ELF-1 (cell line): ENCODE measurements at places on chromosomes 11 and 22.

- DNase-seq: no peak
Measured at GRCh38 chr11:17782145-17782544, 47.6 kb downstream of the KCNC1 start.

- DNase-seq: no peak
Measured at GRCh38 chr11:34929794-34930763, 13.7 kb downstream of the PDHX start.

DNA sequence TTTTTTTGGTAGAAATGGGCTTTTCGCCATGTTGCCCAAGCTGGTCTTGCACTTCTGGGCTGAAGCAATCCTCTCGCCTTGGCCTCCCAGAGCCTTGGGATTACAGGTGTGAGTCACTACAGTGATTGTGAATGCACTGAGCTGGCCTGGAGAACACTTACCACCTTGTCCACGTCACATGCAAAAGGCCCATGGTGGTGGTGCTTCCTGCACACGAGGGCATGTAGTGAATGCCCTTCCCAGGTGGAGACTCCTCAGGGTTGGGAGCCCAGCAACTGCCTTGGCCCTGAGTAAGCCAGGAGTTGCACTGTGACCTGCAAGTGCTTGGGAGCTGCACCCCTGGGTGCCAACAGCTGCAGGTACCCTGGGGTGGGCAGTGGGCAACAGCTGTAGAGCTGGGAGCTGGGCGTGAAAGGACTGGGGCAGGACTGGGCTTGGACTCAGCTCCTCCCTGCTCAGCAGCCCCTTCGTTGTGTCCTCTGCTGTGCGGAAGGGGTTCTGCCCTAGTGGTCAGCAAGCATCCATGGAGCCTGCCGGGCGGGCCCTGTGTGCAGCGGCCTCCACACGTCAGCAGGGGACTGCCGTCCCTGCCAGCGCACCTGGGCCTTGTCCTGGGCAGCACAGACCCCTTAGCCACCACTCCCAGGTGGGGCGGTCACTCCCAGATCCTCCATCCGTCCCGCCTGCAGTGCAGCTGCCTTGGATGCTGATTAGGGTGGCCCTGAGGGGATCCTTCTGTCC lies 9.3 kb upstream of the ADORA2A start:
- DNase-seq: no peak

DNA sequence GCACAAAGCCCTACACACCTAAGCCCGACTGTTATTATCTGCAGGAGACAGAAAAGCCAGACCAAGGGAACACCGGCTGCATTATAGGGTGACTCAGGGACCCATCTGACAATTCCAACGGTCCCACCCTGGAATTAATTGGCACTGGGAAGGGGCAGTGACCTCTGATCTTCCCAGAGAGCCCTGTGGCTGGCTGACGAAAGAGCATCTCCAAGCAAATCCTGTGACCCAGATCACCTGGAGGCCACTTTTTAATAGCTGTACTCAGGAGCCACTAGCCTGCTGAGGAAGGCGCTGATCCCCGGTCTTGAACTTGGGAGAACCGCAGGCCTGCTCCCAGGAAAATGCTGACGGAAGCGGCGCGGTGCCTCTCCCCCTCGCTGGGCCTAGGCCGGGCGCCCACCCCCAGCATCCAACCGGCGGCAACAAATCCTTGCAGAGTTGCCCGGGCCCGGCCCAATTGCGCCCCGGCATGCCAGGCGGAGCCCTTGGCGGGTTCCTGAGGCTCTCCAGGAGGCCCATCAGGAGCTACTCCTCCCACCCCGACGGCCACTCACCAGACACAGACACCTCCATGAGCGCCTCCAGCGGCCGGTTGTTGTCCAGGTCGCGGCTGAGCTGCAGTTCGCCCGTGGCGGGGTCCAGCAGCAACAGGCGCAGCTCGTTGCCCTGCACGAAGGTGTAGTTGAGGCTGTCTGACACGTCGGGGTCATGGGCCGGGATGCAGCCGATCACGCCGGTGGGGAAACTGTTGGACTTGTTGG lies 4.2 kb downstream of the CELSR1 start:
- DNase-seq: peak; percentile 81

GRCh38 chr22:50058061-50058905 lies at the start of gene TTLL8:
Gene TTLL8 (minus strand): TSS chr22:50058298.
- DNase-seq: no peak
